ENCODE measurements at places on chromosomes 5 and 9. TPM values are rescaled to one million over a fixed set of nuclear protein-coding genes. Genes with fewer than 3 reads are reported as not detected.

Gene SOX30
- 0.19 TPM for total RNA-seq

Gene TNC
- total RNA-seq = 94.8 TPM

Gene CPLANE1
- total RNA-seq = 22.6 TPM

DNA sequence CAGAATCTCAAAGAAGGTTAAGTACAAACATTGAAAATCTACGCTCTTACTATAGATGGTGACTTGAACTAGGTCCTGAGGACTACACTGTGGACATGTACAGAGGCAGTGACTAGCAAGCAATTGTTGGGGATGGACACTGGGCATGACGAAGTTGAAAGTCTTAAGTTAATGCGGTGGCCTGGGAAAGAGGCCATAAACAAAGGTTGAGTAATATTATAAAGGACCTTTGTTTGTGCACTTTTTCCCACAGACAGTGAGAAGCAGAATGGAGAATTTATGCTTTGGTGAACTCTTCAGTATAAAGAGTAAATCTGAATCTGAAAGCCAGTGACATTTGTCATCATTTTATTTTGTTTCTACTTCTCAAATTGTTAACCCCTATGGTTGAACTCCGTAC lies 15.3 kb downstream of the ALDH1A1 start:
- no peaks in the 10 kb centered on the region for H3K4me1 ChIP-seq
- no peak overlapping the region for H3K27ac ChIP-seq
- DNase-seq = no peak
- H3K36me3 ChIP-seq = no peaks in the 10 kb centered on the region
- H3K4me3 ChIP-seq = no peak overlapping the region

GRCh38 chr5:73327908-73328455 lies 120.6 kb downstream of the FOXD1 start:
- H3K27ac ChIP-seq = no peak overlapping the region
- DNase-seq = no peak
- H3K36me3 ChIP-seq = no peaks in the 10 kb centered on the region

GRCh38 chr9:78187763-78188484 lies 48.0 kb upstream of the CEP78 start:
- peaks cover 3% of the 10 kb centered on the region for H3K4me1 ChIP-seq
- no peaks in the 10 kb centered on the region for H3K36me3 ChIP-seq
- H3K27me3 ChIP-seq = no peaks in the 10 kb centered on the region
- DNase-seq = no peak
- H3K27ac ChIP-seq = no peak overlapping the region

DNA sequence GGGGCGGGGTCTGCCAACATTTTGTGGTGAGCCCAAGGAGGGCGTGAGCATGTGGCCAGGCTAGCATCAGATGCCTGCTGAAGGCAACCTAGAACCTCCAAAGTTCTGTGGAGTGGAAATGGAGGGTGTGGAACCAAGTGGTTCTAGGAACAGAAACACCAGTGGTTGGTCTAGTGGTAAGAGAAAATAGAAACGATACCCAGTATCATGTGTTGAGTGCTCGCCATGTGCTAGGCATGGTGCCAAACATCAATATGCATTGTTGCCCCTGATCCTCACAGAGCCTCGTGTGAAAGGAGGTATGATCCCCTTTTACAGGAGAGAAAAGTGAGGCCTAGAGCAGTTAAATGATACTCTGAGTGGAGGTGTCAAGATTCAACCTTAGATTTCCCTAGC lies 31.5 kb upstream of the MVB12B start:
- DNase-seq = no peak
- H3K27me3 ChIP-seq = peaks cover 40% of the 10 kb centered on the region
- no peaks in the 10 kb centered on the region for H3K4me1 ChIP-seq
- no peak overlapping the region for H3K27ac ChIP-seq

DNA sequence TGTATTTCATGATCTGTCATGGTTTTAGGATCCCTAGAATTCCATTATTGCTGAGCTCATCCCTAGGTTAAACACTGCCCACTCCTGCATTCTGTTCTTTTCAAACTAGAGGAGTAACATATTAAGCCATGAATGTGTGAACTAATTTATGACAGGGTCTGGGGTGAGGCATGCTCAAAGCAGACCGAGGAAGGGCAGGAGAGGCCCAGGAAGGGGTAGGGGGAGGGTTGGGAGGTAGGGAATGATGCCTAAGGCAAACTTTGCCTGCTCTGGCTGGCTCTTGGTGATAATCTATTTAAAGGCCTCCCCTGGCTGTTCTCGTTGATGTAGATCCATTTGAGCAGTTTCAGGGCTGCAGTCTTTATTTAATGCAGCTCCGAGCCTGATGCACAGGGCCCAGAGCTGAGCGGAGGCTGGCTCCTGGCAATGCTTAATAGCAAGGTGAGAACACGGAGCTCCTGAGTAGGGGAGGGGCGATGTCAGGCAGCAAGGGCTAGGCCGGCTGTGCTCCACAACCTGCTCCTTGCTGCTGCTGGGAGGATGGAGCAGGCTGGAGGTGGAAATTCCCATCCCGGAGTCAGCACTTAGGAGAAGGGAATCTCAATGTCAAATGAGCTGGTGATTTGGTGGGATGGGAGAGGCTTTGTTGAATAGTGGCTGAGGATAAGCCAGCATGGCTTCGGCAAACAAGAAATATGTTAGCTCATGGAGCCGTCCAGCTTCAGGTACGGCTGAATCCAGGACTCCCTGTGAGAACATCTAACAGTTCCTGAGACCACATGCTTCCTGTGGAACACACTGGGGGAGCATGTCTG lies 73.2 kb upstream of the UNC5A start:
- no peak overlapping the region for H3K4me3 ChIP-seq
- no peak overlapping the region for H3K27ac ChIP-seq
- peak; percentile 36 for DNase-seq
- peaks cover 99% of the 10 kb centered on the region for H3K27me3 ChIP-seq
- H3K4me1 ChIP-seq = no peaks in the 10 kb centered on the region

DNA sequence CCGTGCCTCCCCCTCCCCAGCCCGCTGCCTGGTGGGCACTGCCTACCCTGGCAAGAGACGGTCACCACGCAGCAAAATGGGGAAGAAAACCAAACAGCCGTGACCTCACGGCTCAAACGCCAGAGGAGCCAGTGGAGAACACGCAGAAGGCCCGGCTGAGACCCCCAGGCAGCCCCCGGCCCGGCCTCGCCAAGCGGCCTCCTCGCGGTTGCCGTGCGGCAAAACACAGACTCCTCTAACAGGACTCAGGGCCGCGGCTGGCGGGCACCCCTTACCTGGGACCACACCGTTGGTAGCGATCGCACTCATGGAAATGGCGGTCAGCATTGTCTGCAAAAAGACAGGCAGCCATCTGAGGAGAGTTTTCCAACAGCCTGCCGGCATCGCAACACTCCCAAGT lies 23.8 kb downstream of the SLC12A7 start:
- H3K27ac ChIP-seq = no peak overlapping the region
- peaks cover 12% of the 10 kb centered on the region for H3K4me1 ChIP-seq
- H3K36me3 ChIP-seq = peaks cover 99% of the 10 kb centered on the region

GRCh38 chr9:132163876-132164603 lies 2.2 kb downstream of the NTNG2 start:
- H3K36me3 ChIP-seq = no peaks in the 10 kb centered on the region
- peaks cover 99% of the 10 kb centered on the region for H3K27me3 ChIP-seq
- DNase-seq = no peak
- H3K27ac ChIP-seq = no peak overlapping the region

DNA sequence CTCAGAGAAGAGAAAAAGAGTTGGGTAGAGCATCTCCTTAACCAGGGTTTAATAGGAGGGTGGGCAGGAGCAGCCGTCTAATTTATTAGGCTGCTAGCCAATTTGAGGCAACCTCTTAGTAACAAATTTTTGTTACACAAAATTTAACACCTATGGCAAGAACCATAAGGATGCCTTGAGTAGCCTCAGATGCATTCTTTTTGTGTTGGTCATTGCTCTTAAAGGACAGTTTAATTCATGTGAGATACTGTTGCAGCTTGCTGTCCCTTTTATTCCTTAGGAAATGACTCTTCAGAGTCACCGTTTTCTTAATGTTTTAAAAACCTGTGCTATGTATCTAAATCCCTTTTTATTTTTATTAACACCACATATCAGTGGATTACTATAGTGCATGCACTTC lies 255.1 kb downstream of the MAST4 start:
- peaks cover 35% of the 10 kb centered on the region for H3K4me1 ChIP-seq
- no peaks in the 10 kb centered on the region for H3K36me3 ChIP-seq
- H3K27me3 ChIP-seq = no peaks in the 10 kb centered on the region
- H3K27ac ChIP-seq = no peak overlapping the region

DNA sequence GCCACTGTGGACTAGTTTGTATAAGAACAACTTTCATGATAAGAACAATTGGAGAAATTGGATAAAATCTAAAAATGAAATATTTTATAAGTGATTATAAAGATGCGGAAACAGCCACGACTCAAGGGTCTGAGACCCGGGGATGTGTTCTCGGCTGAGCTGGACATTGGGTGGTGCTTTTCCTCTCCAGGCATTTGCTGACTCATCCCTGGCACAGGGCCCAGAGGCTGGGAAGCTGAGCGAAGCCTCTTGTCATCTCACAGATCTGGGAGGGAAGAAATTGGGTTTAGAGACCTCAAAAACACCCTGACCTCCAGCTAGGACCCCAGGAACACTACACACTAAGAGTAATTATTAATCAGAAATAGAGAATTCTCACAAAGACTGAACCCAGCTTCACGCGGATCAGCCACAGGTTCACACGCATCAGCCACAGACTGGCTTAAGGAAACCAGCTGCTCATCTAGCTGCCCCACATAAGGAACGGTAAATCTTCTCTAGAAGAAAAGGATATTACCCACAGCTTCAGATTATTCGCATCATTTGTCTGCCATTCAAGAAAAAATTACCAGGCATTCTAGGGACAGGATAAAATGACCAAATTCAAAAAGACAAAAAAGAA lies 2.8 kb upstream of the OR2V1 start:
- peak; percentile 84 for DNase-seq
- H3K27ac ChIP-seq = no peak overlapping the region
- no peaks in the 10 kb centered on the region for H3K36me3 ChIP-seq
- H3K4me3 ChIP-seq = no peak overlapping the region

DNA sequence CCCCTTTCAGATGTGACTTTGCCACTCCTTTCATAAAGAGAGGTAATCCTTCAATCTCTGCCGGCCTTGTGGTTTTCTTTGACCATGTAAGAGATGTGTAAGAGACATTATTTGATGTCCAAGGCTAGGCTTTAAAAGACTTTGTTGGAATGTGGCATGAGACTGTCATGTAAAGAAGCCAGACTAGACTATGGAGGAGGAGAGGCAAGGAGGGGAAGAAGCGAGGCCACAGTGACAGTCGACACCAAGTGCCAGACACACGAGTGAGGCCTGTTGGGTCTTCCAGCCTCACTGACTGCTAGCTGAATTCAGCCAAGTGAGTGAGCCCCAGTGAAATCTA lies 1013.3 kb downstream of the MAT2B start:
- H3K4me3 ChIP-seq = no peak overlapping the region
- no peaks in the 10 kb centered on the region for H3K27me3 ChIP-seq
- no peak for DNase-seq
- H3K36me3 ChIP-seq = no peaks in the 10 kb centered on the region

GRCh38 chr9:93300175-93300572 lies 116.2 kb downstream of the WNK2 start:
- H3K36me3 ChIP-seq = no peaks in the 10 kb centered on the region
- peak; percentile 59 for DNase-seq
- H3K4me3 ChIP-seq = no peak overlapping the region
- H3K27ac ChIP-seq = no peak overlapping the region
- H3K27me3 ChIP-seq = no peaks in the 10 kb centered on the region
